Suprapubic skin (tissue), 4 donors: ENCODE measurements at places on chromosomes 11 and 22. TPM values are rescaled to one million over a fixed set of nuclear protein-coding genes. Genes with fewer than 3 reads are reported as not detected.

Gene P2RY2
- total RNA-seq, result 13.1 TPM

Gene SPI1
- total RNA-seq, result 8.1 TPM

Gene CD248
- total RNA-seq, result 32.6 TPM

Gene ADAMTS8
- 0.57 TPM for total RNA-seq

Gene MEI1
- 5.0 TPM for total RNA-seq

Gene VWCE
- total RNA-seq, result 1.7 TPM

Gene ZW10
- 20.0 TPM for total RNA-seq

Gene HARBI1
- 3.6 TPM for total RNA-seq

Gene KCTD21
- 11.1 TPM for total RNA-seq

Gene SUN2
- total RNA-seq, result 186 TPM

Gene SYT9
- total RNA-seq, result 0.24 TPM

Gene GAL
- total RNA-seq, result 7.2 TPM

Gene SLC35C1
- total RNA-seq, result 10.1 TPM

Gene TAF10
- total RNA-seq, result 38.9 TPM

Gene MN1
- total RNA-seq, result 5.8 TPM

Gene DEFB131B
- not detected for total RNA-seq

Gene KDM4D
- 1.4 TPM for total RNA-seq

Gene SCN4B
- total RNA-seq, result 1.5 TPM

Gene RFPL1
- total RNA-seq, result not detected
